ENCODE measurements at places on chromosomes 5 and 9. TPM values are rescaled to one million over a fixed set of nuclear protein-coding genes. Genes with fewer than 3 reads are reported as not detected.

PCDHGC4 gene
- total RNA-seq = 4.0 TPM

HOMER1 gene
- 36.0 TPM for total RNA-seq

EXOSC2 gene
- total RNA-seq = 92.0 TPM

SHC3 gene
- total RNA-seq = 1.3 TPM

TSSK1B gene
- not detected for total RNA-seq

IRX1 gene
- total RNA-seq = 3.6 TPM

GZMA gene
- not detected for total RNA-seq

PITX1 gene
- not detected for total RNA-seq

DENND1A gene
- total RNA-seq = 18.0 TPM

DNA sequence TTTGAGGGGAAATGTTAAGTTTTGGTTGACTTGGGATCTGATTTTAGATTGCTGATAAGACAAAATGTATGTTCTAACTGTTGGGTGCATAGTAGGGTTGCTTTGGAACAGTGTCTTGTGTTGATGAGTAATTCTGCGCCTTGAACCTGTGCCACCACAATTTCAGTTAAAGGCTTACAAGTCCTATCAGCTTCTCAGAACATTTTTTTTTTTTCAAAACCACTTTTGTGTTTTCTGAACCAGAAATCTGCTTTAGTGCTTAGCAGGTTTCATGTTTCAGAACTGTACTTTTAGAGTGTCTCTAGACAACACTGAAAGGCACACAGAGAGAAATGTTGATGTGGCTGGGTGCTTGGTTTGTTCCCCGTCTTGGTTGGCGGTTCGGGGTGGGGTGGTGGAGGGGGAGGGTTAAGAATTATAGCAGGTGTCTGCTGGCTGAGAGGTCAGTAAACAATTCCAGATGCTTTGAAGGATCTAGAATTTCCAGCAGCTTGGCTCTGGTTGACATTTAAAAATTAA is 84.6 kb downstream of the ANKRD55 start:
- no peaks in the 10 kb centered on the region for H3K4me1 ChIP-seq
- no peaks in the 10 kb centered on the region for H3K36me3 ChIP-seq
- H3K27me3 ChIP-seq = no peaks in the 10 kb centered on the region
- H3K27ac ChIP-seq = no peak overlapping the region
- H3K4me3 ChIP-seq = no peak overlapping the region

DNA sequence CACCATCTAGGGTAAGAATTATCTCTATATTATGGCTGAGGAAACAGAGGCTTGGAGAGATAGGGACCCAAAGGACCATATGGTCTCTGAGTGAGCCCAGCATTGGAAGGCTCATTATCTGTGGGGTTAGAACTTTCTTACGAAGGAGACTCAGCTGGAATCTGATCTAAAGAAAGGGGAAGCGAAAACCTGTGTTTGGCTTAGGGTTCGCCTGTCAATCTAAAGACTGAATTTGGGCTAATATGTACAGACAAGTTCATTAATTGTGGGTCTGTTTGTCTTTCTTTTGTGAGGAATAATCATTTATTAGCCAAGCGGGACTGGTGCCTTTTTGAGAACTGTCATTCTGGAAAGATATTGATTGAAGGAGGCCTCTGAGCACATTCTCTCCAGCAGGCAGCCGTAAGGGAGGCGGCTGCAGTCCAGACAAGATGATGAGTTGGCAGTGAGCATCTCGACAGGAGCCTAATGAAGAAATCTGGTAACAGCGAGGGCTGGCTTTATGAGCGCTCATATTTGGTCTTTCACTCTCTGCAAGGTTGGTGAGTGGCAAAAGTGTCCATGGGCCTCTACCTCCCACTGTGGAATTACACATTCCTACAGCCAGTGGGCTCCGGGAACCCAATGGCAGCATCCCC is 104.2 kb upstream of the GPR151 start:
- no peak overlapping the region for H3K27ac ChIP-seq
- H3K4me3 ChIP-seq = no peak overlapping the region
- H3K27me3 ChIP-seq = no peaks in the 10 kb centered on the region
- DNase-seq = no peak
- no peaks in the 10 kb centered on the region for H3K4me1 ChIP-seq

- H3K4me1 ChIP-seq = no peaks in the 10 kb centered on the region
- H3K27me3 ChIP-seq = no peaks in the 10 kb centered on the region
- peaks cover 94% of the 10 kb centered on the region for H3K36me3 ChIP-seq
- no peak overlapping the region for H3K27ac ChIP-seq
- H3K4me3 ChIP-seq = no peak overlapping the region
- peak; percentile 53 for DNase-seq
These were observed 14.3 kb downstream of the CLTA start for GRCh38 chr9:36204906-36205547.

DNA sequence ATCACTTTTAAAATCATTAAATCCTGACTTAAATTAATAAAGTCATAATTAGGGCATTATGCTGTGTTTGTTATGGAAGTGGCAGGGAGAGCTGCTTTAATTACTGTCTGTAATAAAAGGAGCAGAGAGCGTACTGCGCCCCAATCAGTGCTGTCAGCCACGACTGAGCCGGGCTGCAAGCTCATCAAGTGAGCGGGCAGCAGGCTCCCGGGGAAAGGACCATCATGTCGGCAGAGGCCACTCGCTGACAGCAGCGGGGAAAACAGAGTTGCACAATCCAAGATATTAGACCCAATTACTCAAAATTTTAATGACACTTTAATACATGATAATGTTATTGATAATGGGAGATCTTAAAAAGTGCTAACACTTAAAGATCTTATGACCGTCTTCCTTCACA is 181.6 kb downstream of the AP3B1 start:
- H3K4me1 ChIP-seq = no peaks in the 10 kb centered on the region
- peaks cover 9% of the 10 kb centered on the region for H3K36me3 ChIP-seq
- DNase-seq = no peak
- no peaks in the 10 kb centered on the region for H3K27me3 ChIP-seq
- H3K4me3 ChIP-seq = no peak overlapping the region
- no peak overlapping the region for H3K27ac ChIP-seq

- H3K27me3 ChIP-seq = no peaks in the 10 kb centered on the region
- no peak overlapping the region for H3K27ac ChIP-seq
- H3K4me1 ChIP-seq = peaks cover 9% of the 10 kb centered on the region
- no peaks in the 10 kb centered on the region for H3K36me3 ChIP-seq
- no peak for DNase-seq
These were observed 8.9 kb downstream of the RECK start for GRCh38 chr9:36045610-36046009.

- H3K27me3 ChIP-seq = no peaks in the 10 kb centered on the region
- H3K36me3 ChIP-seq = no peaks in the 10 kb centered on the region
- no peaks in the 10 kb centered on the region for H3K4me1 ChIP-seq
- H3K4me3 ChIP-seq = no peak overlapping the region
- DNase-seq = no peak
These were observed 372.1 kb upstream of the RIOK2 start for GRCh38 chr5:97554977-97555643.

DNA sequence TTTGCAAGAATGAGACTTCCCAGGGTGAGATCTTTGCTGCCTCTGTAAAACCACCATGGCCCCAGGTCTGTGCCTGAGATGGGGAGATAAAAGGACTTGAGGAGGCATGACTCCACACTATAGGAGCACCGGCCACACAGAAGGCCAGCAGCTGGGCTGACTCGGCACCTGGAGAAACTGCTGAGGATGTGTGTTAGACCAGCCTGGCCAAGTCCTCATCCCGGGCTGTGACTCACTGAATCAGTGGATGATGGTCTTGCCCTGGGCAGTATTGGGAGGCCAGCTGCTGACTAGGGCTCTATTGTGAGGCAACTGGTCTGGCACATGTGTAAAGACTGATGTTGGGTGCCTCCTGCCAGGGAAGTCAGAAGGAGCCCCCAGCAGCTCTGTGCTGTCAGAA is 286.2 kb downstream of the ACTL7B start:
- H3K4me1 ChIP-seq = no peaks in the 10 kb centered on the region
- no peak overlapping the region for H3K4me3 ChIP-seq
- DNase-seq = no peak
- no peak overlapping the region for H3K27ac ChIP-seq
- no peaks in the 10 kb centered on the region for H3K27me3 ChIP-seq

GRCh38 chr5:167999182-167999581 is 292.3 kb upstream of the WWC1 start:
- DNase-seq = no peak
- no peaks in the 10 kb centered on the region for H3K4me1 ChIP-seq
- no peak overlapping the region for H3K27ac ChIP-seq
- H3K27me3 ChIP-seq = no peaks in the 10 kb centered on the region
- no peaks in the 10 kb centered on the region for H3K36me3 ChIP-seq
- H3K4me3 ChIP-seq = no peak overlapping the region

GRCh38 chr9:125534971-125535701 is 171.9 kb downstream of the MAPKAP1 start:
- H3K27ac ChIP-seq = no peak overlapping the region
- H3K36me3 ChIP-seq = no peaks in the 10 kb centered on the region
- H3K4me1 ChIP-seq = no peaks in the 10 kb centered on the region
- no peak for DNase-seq
- no peak overlapping the region for H3K4me3 ChIP-seq
- no peaks in the 10 kb centered on the region for H3K27me3 ChIP-seq

DNA sequence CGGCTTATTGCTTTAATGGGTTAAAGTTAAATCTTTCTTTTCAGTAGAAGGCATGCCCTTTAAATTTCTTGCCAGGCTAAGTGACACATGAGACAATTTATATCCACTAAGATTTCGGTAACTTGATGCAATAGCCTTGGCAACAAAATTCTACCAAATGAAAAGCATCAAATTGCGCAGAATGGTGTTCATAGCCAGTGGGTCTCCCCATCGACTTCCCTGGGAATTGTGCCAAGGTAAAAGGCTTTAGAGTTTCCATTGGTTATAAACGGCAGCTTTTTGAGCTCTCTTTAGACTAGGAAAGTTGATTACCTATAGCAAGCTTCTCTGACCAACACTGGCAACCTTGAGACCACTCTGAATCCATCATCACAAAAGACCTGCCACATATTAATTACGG is 358.4 kb downstream of the ARRDC3 start:
- H3K27me3 ChIP-seq = no peaks in the 10 kb centered on the region
- H3K4me1 ChIP-seq = no peaks in the 10 kb centered on the region
- H3K4me3 ChIP-seq = no peak overlapping the region
- no peaks in the 10 kb centered on the region for H3K36me3 ChIP-seq

GRCh38 chr9:123656565-123656964 is 273.4 kb downstream of the DENND1A start:
- H3K4me1 ChIP-seq = 0 out of 2 replicates have a peak, but pooled peaks cover 2% of the 10 kb centered on the region
- peaks cover 8% of the 10 kb centered on the region for H3K36me3 ChIP-seq
- H3K27me3 ChIP-seq = no peaks in the 10 kb centered on the region
- H3K27ac ChIP-seq = no peak overlapping the region
